Smooth muscle cell of the brain vasculature (primary cell): ENCODE measurements at places on chromosomes 13 and 19.
A peak's percentile ranks its signal among the peaks of the same experiment; 100 is the strongest.

DNA sequence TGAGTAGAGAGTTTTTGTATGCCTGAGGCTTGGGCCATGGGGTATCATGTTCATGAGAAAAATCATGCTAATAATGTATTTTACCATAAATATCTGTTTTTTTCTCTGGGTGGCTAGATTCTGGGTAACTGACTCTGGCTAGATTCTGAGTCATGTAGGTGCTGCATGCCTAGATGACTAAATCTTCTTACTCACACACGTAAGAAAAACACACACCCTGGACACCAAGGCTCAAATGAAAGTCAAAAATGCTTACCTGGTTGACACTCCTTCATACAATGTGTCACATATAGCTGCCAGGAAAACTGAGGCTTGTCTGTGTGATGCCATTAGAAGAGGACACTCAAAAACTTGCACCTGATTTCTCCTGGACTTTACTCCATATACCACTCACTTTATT is 597.4 kb upstream of the SLITRK1 start:
- no peak for DNase-seq

DNA sequence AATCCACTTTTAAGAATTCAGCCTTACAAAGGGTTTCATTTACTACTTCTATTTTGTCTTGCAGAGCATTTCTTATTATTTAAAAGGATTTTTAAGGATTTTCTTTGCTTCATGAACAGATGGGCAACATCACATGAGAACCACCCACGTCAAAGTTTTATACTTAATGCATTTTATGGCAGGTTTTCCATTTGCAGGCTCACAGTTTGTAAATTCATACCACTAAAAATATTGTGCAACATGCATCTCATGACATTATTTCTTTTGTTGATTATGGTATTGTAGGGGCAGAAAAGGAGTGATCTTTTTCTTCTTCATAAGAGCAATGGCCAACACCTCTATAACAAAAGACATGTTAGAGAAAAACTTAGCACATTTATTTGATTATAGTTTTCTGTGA is 554.0 kb upstream of the SPRY2 start:
- DNase-seq, result no peak

DNA sequence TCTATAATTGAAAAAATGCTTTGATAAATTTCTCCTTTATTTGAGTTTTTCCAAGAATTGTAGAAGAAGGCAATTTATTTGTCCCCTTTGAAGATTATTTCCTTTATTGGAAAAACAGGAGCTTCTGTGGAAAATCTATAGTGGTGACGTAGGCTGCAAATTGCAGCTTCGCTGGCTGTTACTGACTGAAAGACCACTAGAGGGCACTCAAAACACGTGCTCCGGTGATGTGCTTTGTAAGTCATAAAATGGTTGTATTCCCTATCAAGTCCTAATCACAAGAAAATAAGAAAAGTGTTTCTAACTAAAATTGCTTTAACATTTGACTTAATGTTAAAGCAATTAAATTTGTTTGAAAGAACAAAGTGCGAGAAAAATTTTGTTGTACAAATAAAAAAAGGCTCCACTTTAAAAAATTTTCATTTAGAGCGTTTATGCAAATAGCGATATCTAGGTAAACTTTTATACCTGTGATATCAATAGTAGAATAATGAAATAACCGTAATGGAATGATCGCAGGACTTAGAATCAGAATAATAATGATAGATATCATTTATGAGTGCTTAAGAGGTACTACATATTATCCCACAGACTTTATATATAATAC is 638.2 kb upstream of the SPRY2 start:
- peak; percentile 21 for DNase-seq

DNA sequence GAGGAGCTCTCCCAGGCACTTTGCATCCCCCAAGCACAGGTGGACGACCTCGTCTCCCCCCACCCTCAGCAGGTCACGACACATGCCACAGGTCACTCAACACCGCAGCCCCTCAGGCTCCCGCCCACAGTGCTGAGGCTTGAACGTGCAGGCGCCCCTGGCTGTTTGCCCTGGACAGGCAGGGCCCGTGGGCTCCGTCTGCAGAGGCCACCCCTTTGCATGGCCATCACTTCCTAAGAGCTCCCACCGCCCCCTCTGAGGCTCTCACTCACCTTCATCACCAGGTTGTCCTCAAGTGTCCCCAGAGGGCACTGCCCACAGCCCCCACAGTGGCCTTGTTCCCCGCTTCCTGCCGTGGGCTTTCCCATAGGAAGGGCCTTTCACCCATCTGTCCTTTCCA is 132.1 kb upstream of the MCF2L start:
- no peak for DNase-seq

DNA sequence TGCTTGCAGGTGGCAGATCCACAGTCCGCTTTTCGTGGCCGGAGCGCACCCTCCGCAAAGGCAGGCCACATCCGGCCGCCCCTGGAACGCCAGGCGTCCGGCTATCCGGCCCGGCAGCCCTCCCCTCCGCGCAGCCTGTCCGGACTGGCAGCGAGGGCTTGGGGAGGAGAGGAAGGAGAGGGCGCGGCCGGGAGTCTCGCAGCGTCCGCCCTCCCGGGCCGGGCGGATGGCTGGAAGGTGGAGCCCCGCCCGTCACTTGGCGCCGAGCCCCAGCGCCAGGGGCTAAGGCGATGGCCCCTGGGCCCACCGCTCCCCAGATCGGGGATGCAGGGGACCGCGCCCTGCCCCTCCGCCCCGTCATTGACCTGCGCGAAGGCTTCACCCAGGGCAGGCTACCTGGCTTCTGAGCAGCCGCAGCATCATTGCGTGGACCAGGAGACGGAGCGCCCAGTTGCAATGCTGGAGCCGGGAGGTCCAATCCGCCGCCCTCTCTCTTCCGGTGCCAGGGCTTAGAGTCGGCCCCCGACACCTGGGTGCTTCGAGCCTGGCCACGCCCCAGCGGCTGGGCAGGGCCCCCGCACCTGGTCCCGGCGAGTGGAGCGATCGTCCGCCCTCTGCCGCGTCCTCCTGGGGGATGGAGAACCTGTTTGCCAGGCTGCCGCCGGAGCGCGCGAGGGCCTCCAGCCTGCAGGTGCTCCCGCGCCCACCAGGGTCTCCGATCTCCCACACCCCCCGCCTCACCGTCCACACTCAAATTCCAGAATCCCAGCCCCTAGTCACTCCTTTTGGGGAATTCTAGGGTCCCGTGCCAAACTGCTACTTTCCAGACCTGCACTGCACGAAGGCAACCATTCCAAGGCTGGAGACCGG is at the start of gene FUT1:
FUT1 (minus strand) TSS at position 146 of the 870 bp plus-strand sequence. CDS start 1,360 bp downstream, outside the sequence.
- no peak for DNase-seq
